ENCODE measurements at places on chromosomes 6 and 20. TPM values are rescaled to one million over a fixed set of nuclear protein-coding genes. Genes with fewer than 3 reads are reported as not detected.

- no peak overlapping the region for H3K27ac ChIP-seq
- no peaks in the 10 kb centered on the region for H3K4me1 ChIP-seq
- H3K4me3 ChIP-seq = no peak overlapping the region
- DNase-seq = no peak
- no peaks in the 10 kb centered on the region for H3K27me3 ChIP-seq
Measured at GRCh38 chr6:37062424-37062823, 57.0 kb downstream of the FGD2 start.

Gene FOXS1
- 8.3 TPM for total RNA-seq

DNA sequence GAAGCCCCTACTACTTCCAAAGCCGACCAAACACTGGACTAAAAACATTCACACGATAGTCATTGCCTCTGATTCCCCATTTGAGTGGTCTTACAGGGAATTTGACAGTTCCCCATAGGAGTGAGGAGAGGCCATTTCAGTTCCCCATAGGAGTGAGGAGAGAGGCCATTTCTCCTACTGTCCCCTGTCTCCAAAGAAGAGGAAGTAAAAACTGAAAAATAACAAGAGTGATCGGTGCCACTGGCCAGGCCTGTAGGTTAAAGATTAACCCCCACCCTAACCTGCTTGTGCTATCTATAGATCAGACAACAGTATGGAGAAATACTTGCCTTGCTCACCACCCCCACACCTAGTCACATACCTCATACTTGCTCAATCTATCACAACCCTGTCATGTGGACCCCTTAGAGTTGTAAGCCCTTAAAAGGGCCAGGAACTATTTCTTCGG is 204.0 kb upstream of the MOCS1 start:
- no peak for DNase-seq
- H3K27me3 ChIP-seq = no peaks in the 10 kb centered on the region
- no peak overlapping the region for H3K4me3 ChIP-seq
- no peak overlapping the region for H3K27ac ChIP-seq

- no peaks in the 10 kb centered on the region for H3K4me1 ChIP-seq
- H3K36me3 ChIP-seq = no peaks in the 10 kb centered on the region
- no peak overlapping the region for H3K27ac ChIP-seq
- no peak overlapping the region for H3K4me3 ChIP-seq
- no peak for DNase-seq
- H3K27me3 ChIP-seq = no peaks in the 10 kb centered on the region
Measured at GRCh38 chr6:27812078-27812804, 100.0 kb downstream of the OR2B2 start.

DNA sequence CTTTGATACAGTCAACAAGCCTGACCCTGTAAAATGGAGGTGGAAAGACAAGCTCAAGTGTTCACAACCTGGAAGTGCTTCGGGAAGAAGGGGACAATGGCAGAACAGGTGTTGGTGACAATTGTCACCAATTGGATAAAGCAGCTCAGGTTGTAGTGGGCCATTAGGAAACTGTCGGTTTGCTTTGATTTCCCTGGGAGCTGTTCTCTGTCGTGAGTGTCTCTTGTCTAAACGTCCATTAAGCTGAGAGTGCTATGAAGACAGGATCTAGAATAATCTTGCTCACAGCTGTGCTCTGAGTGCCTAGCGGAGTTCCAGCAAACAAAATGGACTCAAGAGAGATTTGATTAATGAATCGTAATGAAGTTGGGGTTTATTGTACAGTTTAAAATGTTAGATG is 15.0 kb downstream of the CCR6 start:
- no peak overlapping the region for H3K27ac ChIP-seq
- H3K36me3 ChIP-seq = no peaks in the 10 kb centered on the region
- DNase-seq = no peak
- H3K27me3 ChIP-seq = no peaks in the 10 kb centered on the region
- H3K4me3 ChIP-seq = no peak overlapping the region

- no peaks in the 10 kb centered on the region for H3K36me3 ChIP-seq
- no peaks in the 10 kb centered on the region for H3K4me1 ChIP-seq
- H3K27me3 ChIP-seq = no peaks in the 10 kb centered on the region
- DNase-seq = no peak
- H3K4me3 ChIP-seq = no peak overlapping the region
Measured at GRCh38 chr6:130927305-130927704, 100.1 kb downstream of the SMLR1 start.

GRCh38 chr6:148451690-148452089 is 109.1 kb downstream of the SASH1 start:
- H3K27ac ChIP-seq = no peak overlapping the region
- no peaks in the 10 kb centered on the region for H3K27me3 ChIP-seq
- H3K4me3 ChIP-seq = no peak overlapping the region

Gene PLEKHG1
- 65.4 TPM for total RNA-seq

DNA sequence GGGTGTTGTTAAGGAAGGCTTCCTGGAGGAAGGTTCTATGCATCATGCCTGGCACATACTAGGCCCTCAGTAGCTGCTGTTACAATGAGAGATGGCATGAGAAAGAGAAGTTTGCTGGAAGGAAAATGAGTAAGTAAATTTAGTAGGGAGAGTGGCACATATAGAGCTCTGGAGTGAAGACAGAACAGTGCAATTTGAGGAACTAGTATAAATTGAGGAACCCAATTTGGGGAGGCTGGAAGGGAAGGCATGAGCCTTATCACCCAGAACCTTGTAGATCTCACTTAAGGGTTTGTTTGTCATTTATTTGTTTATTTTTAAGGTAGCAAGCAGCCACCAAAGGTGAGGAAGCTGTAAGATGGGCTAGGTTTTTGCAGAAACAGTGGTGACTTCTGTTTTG is 87.1 kb upstream of the SCGN start:
- no peaks in the 10 kb centered on the region for H3K36me3 ChIP-seq
- no peak overlapping the region for H3K27ac ChIP-seq
- no peaks in the 10 kb centered on the region for H3K4me1 ChIP-seq
- H3K27me3 ChIP-seq = no peaks in the 10 kb centered on the region
- H3K4me3 ChIP-seq = no peak overlapping the region

Gene TPD52L2
- 127 TPM for total RNA-seq

DNA sequence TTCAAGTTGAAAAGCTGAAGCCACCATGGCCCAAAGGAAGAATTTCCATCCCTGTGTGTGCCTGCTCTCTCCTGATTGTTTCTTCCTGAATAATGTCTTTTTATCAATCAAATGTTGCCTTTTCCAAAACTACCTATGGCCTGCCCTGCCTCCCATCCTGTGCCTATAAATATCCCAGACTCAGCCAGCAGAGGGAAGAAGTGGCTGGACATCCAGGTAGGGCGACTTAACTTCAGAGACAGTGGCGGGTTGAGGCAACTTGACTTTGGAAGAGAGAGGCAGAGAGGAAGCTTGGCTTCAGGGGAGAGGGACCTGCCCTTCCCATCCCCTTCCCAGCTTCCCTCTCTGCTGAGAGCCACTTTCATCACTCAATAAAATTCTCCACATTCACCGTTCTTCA is 133.0 kb downstream of the LCA5 start:
- H3K4me1 ChIP-seq = no peaks in the 10 kb centered on the region
- no peak overlapping the region for H3K4me3 ChIP-seq
- no peaks in the 10 kb centered on the region for H3K36me3 ChIP-seq
- no peaks in the 10 kb centered on the region for H3K27me3 ChIP-seq
- no peak overlapping the region for H3K27ac ChIP-seq

DNA sequence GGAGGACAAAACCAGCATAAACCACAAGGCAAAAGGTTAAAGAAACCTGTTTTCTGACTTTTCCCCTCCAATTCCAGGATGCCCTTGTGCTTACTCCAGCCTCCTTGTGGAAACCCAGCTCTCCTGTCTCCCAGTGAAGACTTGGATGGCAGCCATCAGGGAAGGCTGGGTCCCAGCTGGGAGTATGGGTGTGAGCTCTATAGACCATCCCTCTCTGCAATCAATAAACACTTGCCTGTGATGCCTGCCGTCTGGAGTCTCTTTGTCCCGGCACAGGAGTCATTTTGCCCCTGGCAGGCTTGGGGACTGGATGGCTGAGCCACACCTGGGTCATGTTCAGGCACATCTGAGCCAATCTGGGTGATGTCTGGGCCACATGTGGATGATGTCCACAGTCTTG is 26.6 kb downstream of the BPIFB1 start:
- no peaks in the 10 kb centered on the region for H3K27me3 ChIP-seq
- DNase-seq = no peak
- H3K4me1 ChIP-seq = no peaks in the 10 kb centered on the region
- H3K27ac ChIP-seq = no peak overlapping the region

Gene RBM39
- total RNA-seq = 228 TPM

DNA sequence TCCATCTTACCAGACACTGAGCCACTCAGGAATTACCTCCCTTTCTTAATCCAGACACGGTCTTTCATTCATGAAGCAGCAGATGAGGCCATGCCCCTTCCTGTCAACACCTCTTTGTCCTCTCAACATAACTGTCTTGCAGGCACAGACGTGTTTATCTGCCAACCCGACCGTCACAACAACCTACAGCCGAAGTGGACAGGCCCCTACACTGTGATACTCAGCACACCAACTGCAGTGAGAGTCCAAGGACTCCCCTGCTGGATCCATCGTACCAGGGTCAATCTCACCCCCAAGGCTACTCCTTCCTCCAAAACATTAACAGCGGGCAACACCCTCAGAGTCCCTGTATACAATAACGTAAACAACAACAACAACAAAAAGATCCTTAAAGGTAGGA is 30.6 kb upstream of the ULBP3 start:
- no peak for DNase-seq
- H3K4me3 ChIP-seq = no peak overlapping the region

- H3K4me3 ChIP-seq = no peak overlapping the region
- DNase-seq = no peak
- no peaks in the 10 kb centered on the region for H3K36me3 ChIP-seq
- H3K27me3 ChIP-seq = no peaks in the 10 kb centered on the region
- no peaks in the 10 kb centered on the region for H3K4me1 ChIP-seq
Measured at GRCh38 chr6:154306696-154307095, 49.9 kb downstream of the IPCEF1 start.

DNA sequence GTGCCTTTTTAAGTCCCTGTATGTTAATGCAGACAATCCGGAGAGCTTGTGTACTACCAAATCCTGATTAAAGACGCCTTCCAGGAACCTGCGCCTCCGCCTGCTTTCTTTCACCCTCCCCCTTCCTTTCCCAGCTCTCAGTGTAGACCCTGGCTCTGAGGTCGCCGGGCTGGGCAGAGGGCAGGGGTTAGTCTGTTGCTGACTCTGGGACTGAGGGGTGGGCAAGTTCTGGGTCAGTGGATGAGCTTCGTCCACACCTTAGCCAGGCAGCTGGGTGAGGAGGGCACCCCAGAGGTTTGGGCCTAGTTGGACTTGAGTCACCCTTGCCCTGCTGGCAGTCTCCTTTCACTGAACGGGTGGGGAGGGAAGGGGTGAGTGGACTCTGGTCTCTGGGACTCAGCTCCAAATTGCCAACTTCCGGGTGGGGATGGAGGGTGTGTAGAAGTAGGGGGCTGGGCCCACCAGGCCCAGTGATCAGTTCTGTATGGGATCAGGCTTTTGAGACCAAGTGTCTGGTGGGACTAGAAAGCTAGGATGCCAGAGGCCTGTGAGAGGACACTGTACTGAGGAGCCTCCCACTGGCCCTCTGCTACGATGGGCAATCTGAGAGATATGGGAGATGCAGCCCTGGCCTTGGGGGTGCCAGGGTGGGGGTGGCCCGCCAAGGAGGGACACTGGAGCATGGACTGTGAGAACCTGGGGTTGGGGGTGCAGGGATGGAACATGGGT is 21.3 kb upstream of the SLC22A7 start:
- no peak overlapping the region for H3K4me3 ChIP-seq
- H3K36me3 ChIP-seq = no peaks in the 10 kb centered on the region
- no peaks in the 10 kb centered on the region for H3K4me1 ChIP-seq
- peaks cover 4% of the 10 kb centered on the region for H3K27me3 ChIP-seq

DNA sequence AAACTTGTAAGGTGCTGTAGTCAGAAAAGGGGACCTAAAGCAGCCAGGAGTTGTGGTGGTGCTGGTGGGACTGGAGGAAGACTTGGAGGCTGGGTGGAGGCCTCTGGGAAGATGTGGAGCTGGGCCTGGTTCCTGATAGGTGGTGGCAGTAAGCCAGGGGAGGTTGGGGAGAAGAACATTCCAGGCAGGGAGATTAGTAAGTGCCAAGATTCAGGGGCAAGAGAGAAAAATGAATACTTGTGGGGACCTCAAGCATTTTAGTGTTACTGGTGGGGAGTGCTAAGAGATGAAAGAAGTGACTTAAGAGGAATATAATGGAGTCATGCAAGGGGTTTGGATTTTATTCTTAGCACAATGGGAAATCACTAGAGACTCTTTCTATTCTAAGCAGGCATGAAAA is 79.0 kb upstream of the B3GAT2 start:
- H3K27ac ChIP-seq = no peak overlapping the region
- no peak for DNase-seq
- H3K4me3 ChIP-seq = no peak overlapping the region
- H3K27me3 ChIP-seq = no peaks in the 10 kb centered on the region

DNA sequence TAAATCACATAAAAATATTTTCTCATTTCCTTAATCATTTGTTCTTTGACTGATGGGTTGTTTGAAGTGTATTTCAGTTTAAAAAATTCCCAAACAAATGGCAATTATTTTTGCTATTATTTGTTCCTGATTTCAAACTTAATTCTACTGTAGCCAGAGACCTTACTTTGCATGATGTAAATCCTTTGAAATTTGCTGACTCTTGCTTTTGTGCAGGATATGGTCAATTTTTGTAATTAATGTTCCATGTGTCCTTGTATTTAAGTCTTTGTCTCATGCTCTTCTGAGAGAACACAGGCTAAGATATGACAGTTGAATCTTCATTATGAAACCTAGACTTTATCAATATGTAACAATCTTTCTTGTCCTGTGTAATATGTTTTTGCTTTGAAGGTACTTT is 295.0 kb upstream of the CHD6 start:
- H3K4me1 ChIP-seq = no peaks in the 10 kb centered on the region
- no peaks in the 10 kb centered on the region for H3K27me3 ChIP-seq
- no peaks in the 10 kb centered on the region for H3K36me3 ChIP-seq
- DNase-seq = no peak

- no peak overlapping the region for H3K4me3 ChIP-seq
- H3K27me3 ChIP-seq = no peaks in the 10 kb centered on the region
- DNase-seq = no peak
- no peak overlapping the region for H3K27ac ChIP-seq
- no peaks in the 10 kb centered on the region for H3K36me3 ChIP-seq
Measured at GRCh38 chr6:167807756-167808155, 19.0 kb upstream of the AFDN start.

- no peak for DNase-seq
- H3K27me3 ChIP-seq = no peaks in the 10 kb centered on the region
- no peak overlapping the region for H3K4me3 ChIP-seq
- H3K27ac ChIP-seq = no peak overlapping the region
Measured at GRCh38 chr20:63405102-63405730, 44.1 kb upstream of the CHRNA4 start.

GRCh38 chr6:140790109-140790508 is 1342.6 kb upstream of the GJE1 start:
- H3K36me3 ChIP-seq = no peaks in the 10 kb centered on the region
- H3K4me3 ChIP-seq = no peak overlapping the region
- H3K27ac ChIP-seq = no peak overlapping the region
- no peaks in the 10 kb centered on the region for H3K4me1 ChIP-seq

DNA sequence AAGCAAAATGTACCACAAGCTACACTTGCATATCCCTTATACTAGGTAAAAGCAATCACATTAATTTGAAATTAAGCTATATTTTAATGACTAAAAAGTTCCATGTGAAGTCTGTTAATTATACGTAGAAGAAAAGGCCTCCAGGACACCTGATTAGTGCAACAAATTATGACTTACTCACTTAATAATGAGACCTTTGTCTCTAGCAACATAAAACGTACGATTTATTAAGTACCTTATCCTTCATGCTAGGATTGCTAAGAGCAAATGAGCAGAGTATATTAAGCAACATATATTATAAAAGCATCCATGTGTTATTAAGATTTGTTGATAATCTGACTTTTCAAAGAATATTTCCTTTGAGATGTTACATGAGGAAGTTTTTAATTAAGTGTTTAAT is 2.5 kb downstream of the BMP5 start:
- H3K27ac ChIP-seq = no peak overlapping the region
- H3K4me3 ChIP-seq = no peak overlapping the region
- DNase-seq = no peak
- H3K4me1 ChIP-seq = no peaks in the 10 kb centered on the region
- H3K36me3 ChIP-seq = no peaks in the 10 kb centered on the region
- H3K27me3 ChIP-seq = no peaks in the 10 kb centered on the region

Gene KIZ
- total RNA-seq = 39.9 TPM
